NCI-H1092 (cell line): ENCODE measurements at places on chromosomes 6 and 20.

GRCh38 chr20:17227219-17227575 is 357 bp downstream of the PCSK2 start:
- DNase-seq, result no peak

DNA sequence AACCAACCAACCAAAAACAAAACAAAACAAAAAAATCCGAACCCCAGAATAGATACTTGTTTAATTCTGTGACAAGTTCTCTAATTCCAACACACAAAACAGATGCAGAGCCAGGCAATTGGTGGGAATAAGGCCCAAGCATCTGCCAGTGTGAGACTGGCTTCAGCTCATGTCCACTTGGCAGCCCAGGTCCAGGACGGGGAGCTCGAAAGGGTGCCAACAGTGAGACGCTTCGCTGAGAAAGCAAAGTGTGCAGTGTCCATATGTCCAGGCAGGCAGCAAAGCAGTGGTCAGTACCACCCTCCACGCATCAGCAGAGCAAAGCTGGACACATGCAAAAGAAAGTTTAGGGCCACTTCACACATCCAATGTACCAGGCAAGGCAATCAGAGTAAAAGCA is 102.9 kb downstream of the RALGAPA2 start:
- no peak for DNase-seq

GRCh38 chr20:20021835-20022234 is 4.7 kb downstream of the NAA20 start:
- no peak for DNase-seq

DNA sequence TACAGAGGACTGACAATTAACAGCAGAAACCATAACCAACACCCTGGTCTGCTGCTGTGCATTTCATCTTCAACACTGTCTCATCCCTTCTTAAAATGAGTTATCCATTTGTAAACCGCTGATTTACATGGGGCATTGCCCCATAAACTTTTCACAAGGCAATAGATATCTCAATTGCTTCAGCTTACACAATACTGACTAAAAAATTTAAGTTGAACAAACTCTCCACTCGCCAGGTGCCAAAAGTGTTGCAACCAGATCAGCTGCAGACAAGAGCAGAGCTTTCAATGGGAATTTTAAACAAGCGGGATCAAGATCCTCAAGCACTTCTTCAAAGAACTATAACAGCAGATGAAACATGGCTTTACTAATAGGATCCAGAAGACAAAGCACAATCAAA is 183.0 kb downstream of the TASP1 start:
- no peak for DNase-seq

GRCh38 chr20:7744411-7744810 is 195.8 kb downstream of the HAO1 start:
- DNase-seq, result no peak

- DNase-seq, result no peak
These were observed 167.8 kb downstream of the QRSL1 start for GRCh38 chr6:106797186-106797585.

DNA sequence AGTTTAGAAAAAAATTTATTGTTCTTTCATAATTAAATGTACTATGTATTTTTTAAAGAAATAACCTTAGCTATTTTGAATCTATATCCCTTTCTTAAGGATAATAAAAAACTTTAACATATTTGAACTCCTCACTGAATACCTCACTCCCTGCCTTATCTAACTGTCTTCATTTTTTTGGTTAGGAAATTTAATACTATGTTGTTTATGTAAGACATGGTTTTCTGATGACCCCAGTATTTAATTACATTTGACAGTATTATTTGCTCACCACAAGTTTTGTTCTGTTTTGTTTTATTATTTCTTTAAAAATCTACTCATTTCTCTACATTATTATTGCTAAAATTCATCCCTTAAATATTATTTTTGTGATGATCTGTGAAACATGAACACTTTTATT is 394.4 kb upstream of the ADGRB3 start:
- no peak for DNase-seq

GRCh38 chr6:20044883-20045282 is 167.4 kb downstream of the MBOAT1 start:
- DNase-seq, result no peak

- no peak for DNase-seq
These were observed 46.1 kb upstream of the DSN1 start for GRCh38 chr20:36819659-36820058.

DNA sequence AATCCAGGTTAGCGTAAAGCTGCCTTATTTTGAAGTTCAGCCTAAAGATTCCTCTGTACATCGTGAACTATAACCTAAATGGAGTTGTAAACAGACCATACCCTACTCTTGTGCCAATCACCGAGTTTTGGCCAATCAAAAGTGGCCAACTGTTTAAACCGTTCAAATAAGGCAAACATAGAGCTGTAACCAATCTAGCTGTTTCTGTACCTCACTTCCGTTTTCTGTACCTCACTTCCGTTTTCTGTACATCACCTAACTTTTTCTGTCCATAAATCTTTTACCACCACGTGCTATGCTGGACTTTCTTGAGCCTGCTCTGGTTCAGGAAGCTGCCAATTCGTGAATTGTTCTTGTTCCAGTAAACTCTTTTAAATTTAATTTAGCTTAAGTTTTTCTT is 39.7 kb downstream of the LBP start:
- no peak for DNase-seq

DNA sequence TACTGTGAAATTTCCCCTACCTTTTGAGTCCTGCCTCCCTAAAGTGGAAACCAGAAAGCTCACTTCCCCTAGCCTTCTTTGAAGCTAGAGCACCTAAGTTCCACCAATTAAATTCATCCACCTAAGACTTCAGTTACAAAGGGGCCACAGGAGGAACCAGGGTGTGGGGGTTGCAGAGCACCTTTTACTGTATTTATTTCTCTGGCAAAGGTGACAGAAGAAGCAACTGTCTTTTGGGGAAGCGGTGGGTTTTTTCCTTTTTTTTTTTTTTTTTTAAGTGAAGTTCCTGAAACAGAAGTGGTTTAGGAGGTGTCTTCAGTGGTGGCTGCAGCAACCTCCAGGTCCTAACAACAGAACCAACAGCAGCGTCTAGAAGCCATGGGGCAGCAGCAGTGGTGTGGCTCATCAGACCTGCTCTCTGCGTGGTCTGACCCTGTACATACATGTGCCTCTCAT is 13.1 kb downstream of the PSMB9 start:
- DNase-seq, result no peak

GRCh38 chr6:112409311-112409710 is 62.2 kb downstream of the RFPL4B start:
- DNase-seq, result no peak

- DNase-seq, result no peak
These were observed 950.6 kb downstream of the TBC1D32 start for GRCh38 chr6:120383681-120384080.

- no peak for DNase-seq
These were observed 171.5 kb downstream of the CDKAL1 start for GRCh38 chr6:20705741-20706140.
